ENCODE measurements at places on chromosomes 3 and 15.

- no peak for DNase-seq
Measured at GRCh38 chr3:170636400-170636973, 50.6 kb upstream of the SLC7A14 start.

- no peak for DNase-seq
Measured at GRCh38 chr15:91919014-91919534, 65.6 kb downstream of the SLCO3A1 start.

GRCh38 chr3:41318520-41318919, 119.2 kb downstream of the CTNNB1 start:
- no peak for DNase-seq

- no peak for DNase-seq
Measured at GRCh38 chr3:107213044-107213669, 164.1 kb upstream of the CCDC54 start.

GRCh38 chr3:46517016-46517783, 19.4 kb downstream of the RTP3 start:
- DNase-seq = no peak
